Prostate gland (tissue), 2 donors: ENCODE measurements at places on chromosomes 16 and 17. TPM values are rescaled to one million over a fixed set of nuclear protein-coding genes. Genes with fewer than 3 reads are reported as not detected.

- no peak for DNase-seq
Observed at GRCh38 chr16:28290859-28291254, 1.5 kb upstream of the SBK1 start.

GRCh38 chr16:6498858-6499257 lies 833.8 kb upstream of the RBFOX1 start:
- no peak for DNase-seq

- DNase-seq, result no peak
Observed at GRCh38 chr16:79597277-79598062, 3.1 kb downstream of the MAF start.

DNA sequence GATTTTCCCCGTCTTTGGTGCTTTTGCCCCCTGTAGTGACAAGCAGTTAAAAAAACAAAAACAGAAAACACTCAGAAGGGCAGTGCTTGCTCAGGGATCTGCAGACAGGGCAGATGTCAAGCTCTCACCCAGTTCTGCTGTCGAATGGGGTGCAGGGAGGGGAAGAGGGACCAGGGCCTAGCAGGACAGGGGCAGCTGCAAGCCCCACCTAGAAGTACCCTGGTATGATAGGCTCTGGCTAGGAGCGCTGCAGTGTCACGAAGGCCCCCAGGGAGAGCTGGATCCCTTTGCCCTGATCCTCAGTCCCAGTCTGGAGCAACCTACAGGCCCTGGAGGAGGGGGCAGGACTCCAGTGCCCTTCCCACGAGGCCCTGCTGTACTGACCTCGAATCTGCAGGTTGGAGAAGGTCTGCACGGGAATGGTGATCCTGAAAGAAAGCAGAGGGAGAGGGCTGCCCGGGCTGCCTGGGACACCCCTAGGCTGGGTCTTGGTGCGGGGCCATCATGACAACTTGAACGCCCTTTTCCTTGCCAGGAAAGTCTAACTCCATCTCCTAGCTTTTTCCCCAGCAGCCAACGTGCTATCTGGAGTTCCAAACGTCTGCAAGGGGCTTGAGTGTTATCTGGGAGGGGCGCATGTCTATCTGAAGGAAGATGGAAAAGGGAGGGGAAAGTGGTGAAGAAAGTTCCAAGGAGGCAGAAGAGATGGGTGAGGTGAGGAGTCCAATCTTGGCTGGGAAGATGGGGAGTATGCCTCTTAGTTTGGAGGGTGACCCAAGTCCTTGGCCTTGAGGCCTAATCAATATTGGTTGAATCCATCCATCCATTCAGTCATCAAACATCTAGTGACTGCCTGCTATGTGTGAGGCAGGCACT lies 4.8 kb downstream of the GFAP start:
- DNase-seq, result no peak

DNA sequence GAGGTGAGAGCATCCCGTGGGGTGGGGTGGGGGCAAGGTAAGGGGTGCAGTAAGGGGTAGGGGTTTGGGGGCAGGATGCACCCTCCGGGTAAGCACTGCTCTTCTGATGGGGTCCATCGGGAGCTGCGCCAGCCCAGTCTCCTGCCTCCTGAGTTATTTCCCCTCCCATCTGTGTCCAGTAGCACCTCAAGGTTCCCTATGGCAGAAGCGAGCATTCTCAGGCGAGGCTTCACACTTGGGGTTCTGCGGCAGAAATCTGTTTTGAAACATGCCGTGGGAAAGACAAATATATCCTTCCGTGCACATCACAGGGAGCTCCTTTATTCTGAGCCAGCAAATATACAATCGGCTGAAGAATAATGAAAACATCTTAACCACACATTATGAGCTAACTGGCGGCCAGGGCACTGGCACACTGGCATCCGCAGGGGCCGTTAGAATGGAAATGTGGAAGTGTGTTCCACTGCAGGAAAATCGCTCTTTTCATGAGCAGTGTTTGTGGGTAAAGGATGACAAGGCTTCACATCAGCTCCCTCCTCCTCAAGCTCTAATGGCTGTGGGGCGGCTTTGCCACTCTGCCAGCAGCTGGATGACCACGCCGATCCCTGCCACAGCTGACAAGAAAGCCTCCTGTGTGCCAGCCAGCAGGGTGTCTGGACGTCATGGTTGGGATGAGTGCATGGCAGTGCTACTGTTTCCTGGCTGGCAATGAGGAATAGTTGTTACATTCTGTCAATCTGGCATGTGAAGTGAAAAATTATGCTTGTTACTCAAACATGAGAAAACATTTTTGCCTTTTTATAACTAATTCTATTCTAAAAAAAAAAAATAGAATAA lies 20.0 kb downstream of the MTHFSD start:
- DNase-seq, result no peak

DNA sequence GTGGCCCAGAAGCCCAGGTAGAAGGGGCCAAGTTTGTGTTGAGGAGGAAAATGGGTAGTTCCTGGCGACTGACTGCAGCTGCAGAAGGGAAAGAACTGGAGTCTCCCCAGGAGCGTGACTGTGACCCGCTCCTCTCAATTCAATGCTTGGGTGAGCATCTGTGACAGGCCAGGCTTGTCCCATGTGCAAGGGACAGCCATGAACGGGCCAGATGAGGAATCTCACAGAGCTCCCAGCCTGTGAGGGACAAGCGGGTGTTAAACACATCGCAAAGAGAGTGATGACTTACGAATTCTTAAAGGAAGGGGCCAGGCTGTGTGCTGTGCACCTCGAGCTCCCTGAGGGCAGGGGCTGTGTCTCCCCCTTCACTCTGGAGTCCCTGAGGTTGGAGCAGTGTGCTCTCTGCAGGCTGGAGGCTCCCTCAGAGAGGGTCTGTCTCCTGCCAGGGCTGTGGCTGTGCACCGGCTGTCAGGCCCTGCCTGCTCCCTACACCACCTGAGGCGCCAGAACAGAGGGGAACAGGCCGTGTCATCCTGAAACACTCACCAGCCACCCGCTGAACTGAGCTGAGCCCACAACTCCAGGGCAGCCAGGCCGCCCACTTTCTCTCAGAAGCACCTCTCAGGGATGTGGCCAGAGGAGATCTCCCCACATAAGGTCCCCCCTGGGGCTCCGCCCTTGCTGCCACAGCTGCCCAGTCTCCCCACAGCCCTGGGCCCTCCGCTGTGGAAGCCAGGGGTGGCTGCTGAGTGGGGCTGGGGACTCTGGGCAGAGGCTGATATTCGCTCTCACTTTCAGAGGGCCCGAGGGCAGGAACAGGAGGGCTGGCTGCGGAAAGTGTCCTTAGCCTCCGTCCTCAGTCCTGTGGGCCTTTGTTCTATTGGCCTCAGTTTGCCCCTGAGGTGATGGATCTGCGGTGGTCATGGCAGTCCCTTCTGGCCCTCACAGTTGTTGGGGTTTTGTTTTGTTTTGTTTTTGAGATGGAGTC lies 25.7 kb upstream of the NXPH3 start:
- no peak for DNase-seq

DNA sequence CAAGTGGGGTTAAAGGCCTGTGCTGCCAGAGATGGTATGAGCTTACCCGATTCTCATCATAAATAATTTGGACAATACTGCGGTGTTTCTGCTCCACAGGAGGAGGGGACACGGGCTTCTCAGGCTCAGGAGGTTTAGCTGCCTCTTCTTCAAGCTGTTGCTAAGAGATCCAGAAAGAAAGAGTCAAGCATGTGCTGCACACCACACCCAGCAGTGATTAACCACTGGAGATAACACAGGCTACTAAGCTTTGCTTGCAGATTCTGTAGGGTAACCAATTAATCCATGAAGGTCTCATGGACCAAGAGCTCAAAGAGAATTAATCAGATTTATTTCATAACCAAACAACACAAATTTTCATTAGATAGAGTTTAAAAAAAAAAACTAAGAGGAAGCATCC lies 56.6 kb downstream of the NCOR1 start:
- DNase-seq, result no peak

The PYDC1 gene
- not detected for total RNA-seq

GRCh38 chr16:18013863-18014262 lies 322.7 kb downstream of the NPIPA8 start:
- no peak for DNase-seq

- DNase-seq, result no peak
Observed at GRCh38 chr16:49013727-49014080, 267.9 kb downstream of the CBLN1 start.

The MYO15A gene
- total RNA-seq, result 8.3 TPM

- no peak for DNase-seq
Observed at GRCh38 chr16:77191259-77191969, 424 bp downstream of the MON1B start.

DNA sequence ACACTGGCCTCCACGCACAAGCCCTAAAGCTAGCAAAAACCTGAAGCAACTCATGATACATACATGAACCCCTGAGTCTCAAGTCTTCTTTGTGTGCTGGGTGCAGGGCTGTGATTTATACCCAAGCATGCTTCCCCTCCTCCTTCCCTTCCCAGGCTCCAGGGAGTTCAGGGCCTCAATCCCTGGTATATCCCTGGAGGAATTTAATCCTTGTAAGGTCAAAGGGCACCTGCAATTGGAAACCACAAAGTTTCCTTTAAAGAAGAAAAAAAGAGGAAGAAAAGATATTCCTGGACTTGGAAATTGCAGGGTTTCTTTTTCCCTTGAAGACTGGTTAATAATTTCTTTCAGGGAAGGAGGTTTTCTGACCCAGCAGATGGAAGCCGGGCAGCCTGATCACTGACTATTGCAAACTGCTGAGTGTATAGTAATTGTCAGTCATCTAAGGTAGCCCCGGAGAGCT lies 182.3 kb downstream of the AATF start:
- DNase-seq, result no peak

The YBX2 gene
- 0.64 TPM for total RNA-seq

DNA sequence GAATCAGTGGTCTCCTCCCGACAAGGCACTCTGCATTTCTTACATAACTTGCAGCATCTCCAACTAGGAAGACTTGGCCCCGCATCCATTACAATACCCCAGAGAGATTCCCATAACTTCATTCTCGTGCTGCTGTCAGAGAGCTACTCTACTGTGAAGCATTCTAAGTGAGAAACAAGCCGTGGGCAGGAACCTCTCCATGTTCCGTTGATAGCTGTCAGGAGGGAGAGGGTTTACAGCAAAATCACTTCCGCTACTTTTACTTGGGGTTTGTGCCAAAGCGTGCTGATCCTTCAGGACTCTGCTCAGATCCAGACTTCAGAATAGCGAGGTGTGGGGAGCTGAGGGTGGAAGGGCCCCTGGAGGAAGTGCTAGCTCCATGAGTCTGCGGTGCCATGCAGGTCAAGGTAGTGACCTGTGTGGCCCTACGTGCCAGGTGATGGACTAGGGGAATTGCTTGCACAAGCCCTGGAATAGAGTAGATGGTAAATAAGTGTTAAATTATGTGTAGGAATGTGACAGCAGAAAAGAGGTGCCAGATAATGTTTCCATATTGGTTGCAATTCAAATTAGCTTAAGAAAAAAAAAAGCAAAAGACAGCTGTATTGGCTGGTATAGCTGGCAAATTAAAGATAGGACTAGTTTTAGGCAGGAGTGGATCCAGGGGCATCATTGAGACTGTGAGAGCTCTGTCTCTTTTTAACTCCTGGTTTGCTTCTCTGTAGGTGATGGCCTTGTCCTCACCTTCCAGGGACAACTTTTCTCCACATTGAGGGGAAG lies 358.5 kb upstream of the ERCC4 start:
- no peak for DNase-seq

- DNase-seq, result no peak
Observed at GRCh38 chr17:40309949-40310510, 1.1 kb downstream of the RARA start.
